Anterior cingulate cortex (tissue), 58 donors: ENCODE measurements at places on chromosomes 1 and 21.

DNA sequence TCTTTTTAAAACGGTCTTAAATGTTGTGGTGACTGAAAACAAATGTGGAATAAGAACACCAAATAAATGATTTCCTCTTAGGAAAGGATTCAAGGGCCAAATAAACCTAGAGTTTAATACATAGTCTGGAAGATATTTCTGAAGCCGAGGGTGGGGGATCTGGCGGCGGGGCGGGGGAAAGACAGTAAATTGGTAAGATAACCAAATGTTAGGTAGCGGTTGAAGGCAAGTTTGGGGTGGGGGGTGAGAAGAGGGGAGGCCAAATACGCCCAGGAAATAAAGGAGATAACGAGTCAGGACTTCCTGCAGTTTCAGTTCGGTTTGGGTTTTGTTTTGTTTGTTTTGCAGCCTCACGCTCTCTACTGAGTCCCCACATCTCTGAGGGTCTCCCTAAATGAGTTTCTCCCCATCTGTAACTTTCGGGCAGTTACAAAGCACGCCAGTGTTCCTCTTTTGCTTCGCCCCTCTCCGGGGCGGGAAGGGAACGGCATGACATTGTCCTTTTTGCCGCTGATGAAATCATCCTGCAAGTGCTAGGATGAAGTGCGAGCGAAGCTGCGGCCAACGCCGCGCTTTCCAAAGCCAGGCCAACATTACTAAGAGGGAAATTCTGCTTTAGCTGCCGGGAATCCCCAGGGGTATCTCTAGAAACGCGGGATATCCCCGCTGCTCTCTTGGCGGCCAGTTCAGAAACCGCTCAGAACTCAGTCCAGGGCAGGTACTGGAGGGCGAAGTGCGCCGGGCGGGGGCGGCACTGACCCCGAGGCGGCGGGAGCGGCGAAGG lies 844 bp downstream of the NIBAN1 start:
- DNase-seq: no peak

GRCh38 chr21:45042664-45043161 lies 31.7 kb upstream of the ADARB1 start:
- no peak for DNase-seq

- DNase-seq: no peak
Measured at GRCh38 chr1:41733725-41734124, 185.0 kb downstream of the HIVEP3 start.

DNA sequence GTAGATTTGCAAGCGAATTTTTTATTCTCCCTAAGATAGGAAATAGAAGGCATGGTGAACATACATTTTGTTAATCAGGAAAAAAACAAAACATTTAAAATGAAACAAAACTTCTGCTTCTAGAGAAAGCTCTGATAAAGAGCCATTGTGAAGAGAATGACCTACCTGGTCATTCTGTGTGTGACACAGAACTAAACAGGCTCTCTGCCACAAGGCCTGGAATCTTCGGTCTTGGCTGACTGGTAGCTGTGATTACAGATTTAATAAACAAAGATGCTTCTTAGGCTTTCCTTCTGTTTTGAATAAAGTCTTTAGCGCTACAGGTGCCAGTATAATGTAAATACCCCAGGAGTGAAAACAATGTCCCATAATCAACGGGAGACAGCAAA lies 22.1 kb downstream of the SLC35D1 start:
- DNase-seq: no peak
